ENCODE measurements at places on chromosomes 4 and X.

DNA sequence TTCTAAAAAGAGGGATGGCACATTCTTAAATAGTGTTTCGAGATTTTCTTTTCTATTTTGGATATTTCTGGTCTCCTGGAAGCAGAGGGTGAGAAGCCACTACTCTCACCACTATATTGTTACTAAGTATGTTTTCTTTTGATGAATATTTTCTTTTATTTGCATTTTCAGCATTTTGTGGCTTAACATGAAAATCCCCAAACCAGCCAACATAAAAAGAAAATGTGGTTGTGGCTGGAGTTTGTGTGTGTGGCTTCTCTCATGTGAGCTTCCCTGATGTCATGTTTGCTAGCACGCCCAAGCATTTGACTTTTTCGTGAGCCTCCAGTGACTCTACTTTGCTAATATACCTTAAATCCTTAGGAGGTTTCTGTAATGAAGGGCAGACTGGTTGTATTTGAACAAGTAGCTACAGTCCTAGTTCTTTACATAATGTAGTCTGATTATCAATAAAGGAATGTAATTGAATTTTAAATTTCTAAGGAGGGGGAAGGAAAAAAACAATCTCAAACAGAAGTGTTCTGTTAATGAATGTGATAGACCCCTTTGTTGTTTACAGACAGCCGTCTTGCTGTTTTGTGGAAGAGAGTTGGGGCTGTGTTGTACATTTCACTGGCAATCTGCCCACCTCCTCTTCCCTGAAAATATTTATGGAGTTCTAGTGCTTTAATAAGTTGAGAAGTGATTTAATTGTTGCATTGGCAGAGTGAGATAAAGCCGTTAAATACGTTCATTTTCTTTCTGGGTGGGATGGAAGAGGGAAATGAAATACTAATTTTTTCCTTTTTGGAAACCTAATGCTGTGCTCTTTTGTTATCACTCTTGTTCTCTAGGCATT is 114.6 kb downstream of the ARHGAP10 start:
- no peak for DNase-seq

GRCh38 chr4:37138019-37138653 is 106.4 kb upstream of the NWD2 start:
- DNase-seq = no peak

GRCh38 chr4:39846120-39846519 is 131.6 kb downstream of the PDS5A start:
- DNase-seq = no peak

- no peak for DNase-seq
Measured at GRCh38 chr4:18608908-18609533, 587.5 kb upstream of the LCORL start.

DNA sequence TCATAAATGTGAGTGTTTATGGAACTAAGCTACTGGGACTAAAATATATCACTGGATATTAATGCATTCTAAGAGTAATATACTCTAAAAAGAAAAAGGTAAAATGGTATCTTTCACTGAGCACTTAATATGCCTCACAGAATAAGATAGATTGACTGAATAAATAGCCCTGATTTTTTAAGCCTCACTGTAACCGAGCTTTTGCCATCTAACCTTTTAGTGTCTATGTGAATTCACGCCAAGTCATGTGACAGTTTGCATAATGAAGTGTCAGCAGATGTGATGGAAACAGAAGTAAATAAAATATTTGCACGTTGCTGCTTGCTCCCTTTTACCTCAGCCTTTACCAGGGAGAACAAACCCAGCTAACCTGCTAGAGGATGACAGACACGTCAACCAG is 119.7 kb upstream of the NWD2 start:
- DNase-seq = no peak

All from HuH-7 (cell line).